ENCODE measurements at places on chromosomes 3 and 15.

- no peak for DNase-seq
Observed at GRCh38 chr15:27617013-27617412, 482.1 kb downstream of the OCA2 start.

DNA sequence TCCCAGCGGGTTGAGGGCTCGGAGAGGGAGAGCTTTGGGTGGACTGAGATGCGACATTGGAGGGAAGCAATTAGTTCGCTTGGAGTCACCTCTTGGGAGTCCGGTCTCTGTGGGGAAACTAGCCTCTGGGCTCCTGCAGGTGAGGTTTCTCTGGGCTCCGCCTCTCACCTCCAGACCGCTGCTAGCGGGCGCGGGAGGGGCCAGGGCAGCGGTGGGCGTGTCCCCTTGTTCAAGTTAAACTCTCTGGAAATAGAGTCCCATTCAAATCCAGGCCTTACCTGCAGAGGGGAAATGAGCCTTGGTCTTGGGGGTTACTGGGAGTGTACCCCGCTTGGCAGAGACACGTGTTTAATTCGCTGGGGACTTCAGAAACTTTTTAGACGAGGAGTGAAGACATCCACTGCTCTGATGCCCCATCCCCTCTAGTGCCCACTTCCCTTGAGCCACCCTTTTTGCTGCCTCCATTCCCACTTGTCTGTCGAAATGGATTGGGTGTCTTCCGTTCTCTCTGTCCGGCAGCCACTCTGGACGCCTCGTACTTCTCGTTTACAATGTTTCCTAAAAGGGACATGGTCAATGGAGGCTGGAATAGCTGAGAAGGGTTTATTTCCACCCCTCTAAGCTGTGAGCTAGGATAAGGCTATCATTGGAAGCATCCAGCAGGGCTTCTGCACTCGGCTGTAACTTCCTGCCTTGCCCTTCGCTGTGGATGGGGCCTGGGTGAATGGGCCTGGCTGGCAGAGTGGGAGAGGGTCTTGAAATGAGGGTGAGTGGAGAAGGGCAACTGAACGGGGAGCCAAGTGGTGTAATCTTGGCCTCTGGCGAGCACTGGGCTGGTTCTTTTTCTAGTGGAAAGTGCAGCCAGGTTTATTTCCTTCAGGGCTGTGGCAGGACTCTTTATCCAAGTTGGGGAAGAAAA, 1.1 kb downstream of the MITF start:
- no peak for DNase-seq

- DNase-seq: no peak
Observed at GRCh38 chr15:58561321-58561720, 129.5 kb downstream of the LIPC start.

GRCh38 chr3:40739971-40740370, 215.2 kb downstream of the ZNF621 start:
- no peak for DNase-seq

DNA sequence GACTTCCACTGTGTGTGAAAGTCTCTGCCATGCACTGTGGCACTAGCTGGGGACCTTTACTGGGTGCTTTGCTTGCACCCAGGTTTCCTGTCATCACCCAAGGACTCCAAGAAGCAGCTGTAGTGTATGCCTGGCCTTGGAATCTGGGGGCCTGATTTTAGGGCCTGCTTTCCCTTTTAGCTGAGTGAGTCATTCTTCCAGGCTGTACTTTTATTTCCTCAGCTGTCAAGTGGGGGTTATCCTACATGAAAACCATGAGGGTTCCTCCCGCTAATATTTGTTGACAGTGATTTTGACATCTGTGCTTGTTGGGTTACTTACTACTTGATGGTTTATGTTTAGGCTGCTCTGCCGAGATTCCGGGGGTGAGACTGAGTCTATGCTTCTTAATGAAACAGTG, 18.5 kb downstream of the GORASP1 start:
- DNase-seq: no peak

- DNase-seq: no peak
Observed at GRCh38 chr15:42034628-42035434, 14.0 kb upstream of the PLA2G4E start.

DNA sequence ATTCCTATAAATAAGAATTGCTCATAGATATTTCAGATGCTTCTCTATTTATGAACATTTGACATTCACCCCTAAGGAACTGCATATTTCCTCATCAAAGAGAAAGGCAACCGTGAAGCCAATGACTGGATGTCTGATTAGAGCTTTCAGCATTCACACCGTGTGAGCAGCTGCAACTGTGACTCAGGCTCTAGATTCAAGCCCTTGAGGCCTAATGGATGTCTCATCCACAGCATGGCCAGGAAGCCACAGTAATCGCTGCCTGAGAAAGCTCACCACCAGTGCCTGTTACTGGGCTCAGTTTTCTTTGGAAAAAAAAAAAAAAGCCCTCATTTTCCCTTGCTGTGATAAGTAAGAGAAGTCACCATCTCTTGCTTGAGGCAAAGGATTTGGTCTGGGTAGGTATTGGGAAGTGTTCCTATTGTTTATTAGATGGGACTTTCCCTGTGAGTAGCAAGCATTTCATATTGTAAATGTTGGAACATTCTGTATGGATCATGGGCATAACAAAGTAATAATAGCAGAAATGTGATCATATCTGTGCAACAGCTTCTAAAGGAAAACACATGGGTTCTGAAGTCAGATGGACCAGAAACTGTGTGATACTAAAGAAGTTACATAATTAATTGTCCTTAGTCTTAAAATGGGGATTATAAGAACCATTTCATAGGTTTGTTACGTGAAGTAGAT, 783.7 kb downstream of the AGBL1 start:
- no peak for DNase-seq

DNA sequence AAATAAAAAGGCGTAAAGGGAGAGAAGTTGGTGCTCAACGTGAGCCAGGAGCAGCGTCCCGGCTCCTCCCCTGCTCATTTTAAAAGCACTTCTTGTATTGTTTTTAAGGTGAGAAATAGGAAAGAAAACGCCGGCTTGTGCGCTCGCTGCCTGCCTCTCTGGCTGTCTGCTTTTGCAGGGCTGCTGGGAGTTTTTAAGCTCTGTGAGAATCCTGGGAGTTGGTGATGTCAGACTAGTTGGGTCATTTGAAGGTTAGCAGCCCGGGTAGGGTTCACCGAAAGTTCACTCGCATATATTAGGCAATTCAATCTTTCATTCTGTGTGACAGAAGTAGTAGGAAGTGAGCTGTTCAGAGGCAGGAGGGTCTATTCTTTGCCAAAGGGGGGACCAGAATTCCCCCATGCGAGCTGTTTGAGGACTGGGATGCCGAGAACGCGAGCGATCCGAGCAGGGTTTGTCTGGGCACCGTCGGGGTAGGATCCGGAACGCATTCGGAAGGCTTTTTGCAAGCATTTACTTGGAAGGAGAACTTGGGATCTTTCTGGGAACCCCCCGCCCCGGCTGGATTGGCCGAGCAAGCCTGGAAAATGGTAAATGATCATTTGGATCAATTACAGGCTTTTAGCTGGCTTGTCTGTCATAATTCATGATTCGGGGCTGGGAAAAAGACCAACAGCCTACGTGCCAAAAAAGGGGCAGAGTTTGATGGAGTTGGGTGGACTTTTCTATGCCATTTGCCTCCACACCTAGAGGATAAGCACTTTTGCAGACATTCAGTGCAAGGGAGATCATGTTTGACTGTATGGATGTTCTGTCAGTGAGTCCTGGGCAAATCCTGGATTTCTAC, at the start of gene RARB:
RARB (plus strand) TSS at position 322 of the 847 bp plus-strand sequence; CDS start at position 791, 469 bp downstream.
- no peak for DNase-seq

- DNase-seq: no peak
Observed at GRCh38 chr3:66405701-66406091, 95.1 kb downstream of the LRIG1 start.

DNA sequence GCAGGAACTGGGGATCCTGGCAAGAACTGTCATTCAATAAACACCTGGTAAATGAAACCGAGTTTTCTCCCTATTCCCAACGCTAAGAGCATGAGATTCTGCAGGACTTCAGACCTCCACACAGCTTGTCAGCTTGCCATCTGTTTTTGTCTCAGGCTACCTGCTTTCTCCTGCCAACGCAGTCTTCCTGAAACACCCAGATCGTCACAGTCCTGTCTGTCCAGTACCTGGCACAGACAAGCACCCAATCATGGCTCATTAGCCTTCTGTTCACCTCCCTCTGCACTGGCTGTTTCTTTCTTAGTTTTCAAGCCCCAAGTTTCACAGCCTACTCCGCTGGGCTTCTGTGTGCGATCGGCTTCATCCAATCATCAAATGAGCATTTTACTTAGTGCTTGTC, 5.0 kb downstream of the SLC12A8 start:
- DNase-seq: no peak

DNA sequence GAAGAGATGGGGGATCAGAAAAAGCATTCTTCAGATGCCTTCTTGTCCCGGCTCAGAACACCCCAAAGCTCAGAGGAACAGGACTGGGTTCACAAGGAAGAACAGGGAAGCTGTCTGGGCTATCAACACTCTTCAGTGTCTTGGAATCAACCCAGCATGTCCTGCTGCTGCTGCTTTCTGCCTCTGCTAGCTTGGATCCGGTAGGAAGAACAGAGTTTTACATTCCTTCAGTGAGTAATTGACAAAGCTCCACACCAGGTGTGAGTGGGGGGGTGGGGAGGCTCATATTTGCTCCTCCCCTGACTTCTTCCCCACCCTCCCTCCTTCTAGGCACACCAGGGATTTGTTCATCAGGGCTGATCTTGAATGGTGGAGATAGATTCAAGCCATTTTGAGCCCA, 13.1 kb upstream of the ETV5 start:
- no peak for DNase-seq

- DNase-seq: no peak
Observed at GRCh38 chr3:124496061-124496460, 234.2 kb upstream of the UMPS start.

DNA sequence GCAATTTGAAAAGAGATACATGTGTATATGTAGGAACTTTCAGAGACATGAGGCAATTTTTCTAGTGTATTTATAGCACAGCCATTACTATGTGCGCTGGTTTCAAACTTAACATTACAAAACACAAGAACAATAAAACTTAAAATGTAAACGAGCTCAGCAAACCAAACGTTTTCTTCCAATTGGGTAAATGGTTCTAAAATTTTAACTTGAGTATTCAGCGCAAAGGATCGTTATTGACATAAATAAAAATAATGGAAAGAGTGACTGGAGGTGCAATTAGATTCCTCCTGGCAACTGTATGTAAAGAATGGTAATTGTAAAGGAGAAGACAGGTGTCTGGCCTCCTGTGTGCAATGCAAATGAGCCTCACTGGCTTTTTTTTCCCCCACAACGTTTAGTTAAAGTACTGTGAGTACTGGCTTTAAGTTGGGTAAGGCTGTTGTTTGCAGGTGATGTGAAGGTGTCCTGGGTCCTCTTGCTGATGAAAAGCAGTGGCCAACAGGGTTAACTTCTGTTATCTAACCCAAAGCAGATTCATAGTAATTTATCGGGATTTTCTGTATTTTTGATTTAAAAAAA, 14.1 kb upstream of the GADL1 start:
- no peak for DNase-seq

DNA sequence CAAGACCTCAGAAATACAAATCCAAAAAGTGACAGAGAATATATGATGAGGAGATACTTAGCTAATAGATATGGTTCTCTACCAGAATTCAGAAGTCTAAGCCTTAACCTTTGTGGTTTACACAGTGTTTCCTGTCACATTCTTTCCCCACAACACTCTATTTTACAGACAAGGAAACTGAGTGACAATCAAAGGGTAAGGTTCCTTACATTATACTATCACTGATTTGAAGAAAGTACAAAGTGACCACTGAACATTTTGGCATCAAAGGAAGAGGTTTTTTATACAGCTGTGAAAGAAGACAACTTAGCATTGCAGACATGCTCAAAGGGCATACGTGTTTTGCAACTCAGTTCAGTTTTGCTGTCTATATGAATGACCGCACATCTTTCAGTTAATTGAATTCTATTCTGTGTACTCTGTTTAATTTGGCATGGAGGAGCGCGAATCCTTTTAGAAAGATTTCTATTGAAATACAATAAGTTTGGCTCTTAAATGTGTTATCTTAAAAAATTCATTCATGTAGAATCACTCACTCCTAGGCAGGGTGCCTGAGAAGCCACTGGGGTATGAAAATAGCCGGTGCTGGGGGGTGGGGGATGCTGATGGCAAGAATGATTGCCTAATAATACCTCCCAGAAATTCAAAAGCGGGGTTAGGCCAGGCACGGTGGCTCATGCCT, 66.5 kb upstream of the SKOR1 start:
- no peak for DNase-seq

DNA sequence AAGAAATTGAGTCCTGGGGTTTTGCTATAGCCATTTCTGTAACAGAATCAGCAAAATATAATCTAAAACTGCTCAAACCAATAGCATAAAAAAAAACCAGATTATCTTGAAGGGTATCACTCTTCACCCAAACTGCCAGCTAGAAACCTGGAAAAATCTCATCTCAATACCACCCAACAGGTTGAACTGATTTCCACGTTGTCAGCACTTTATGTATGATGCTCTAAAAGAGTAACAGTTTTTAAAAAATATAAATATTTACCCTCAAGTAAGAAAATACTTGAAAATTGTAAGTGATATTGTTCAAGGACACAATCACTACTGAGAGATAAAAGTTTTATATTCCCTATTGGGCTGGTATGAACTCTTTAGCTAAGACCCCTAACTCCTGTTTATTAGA, 451.3 kb downstream of the EPHA3 start:
- DNase-seq: no peak

GRCh38 chr3:177322881-177323280, 125.6 kb upstream of the TBL1XR1 start:
- no peak for DNase-seq

DNA sequence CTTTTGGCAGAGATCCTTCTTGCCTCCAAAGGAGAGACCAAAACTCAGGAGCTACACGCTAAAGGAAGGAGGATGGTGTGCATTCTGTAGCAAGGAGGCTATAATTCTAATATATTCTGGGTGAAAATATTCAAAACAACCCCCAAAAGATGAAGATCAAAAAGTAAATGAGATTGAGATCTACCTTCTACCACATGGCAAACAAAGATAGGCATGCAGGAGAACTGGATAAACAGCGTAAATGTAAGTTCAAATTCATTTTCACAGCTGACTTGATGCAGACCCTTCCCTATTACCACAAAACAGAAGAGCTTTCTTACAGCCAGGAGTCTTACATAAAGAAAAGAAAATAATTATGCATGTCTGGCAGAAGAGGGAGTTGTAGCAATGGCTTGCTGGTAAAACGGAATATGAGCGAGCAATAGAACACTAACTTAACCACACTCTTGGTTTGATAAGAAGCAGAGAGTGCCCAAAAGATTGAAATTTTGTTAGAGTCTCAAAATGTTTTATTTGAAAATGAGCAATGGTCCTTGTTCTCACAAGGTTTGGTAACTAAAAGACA, 272.7 kb downstream of the MECOM start:
- no peak for DNase-seq

GRCh38 chr15:25184356-25185155, 229.8 kb downstream of the SNRPN start:
- DNase-seq: no peak

DNA sequence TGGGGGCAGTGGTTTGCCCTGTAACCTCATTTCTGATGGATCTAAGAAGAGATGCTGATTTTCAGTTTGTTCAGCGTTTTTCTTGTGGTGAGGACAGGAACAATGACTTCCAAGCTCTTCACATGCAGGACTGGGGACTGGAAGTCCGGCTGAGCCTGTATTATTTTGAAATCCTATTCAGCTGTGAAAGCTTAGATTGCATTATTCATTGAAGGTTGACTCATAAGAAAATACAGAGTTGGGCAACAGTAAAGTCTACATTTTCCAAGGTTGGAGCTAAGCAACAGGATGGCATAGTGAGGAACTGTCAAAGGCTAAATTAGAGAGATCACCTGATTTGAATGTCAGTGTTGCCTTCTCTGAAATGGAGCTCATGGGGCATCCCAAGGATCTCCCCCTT, 230.9 kb upstream of the FEZF2 start:
- DNase-seq: no peak
